ENCODE measurements at places on chromosomes 16 and 17.

- no peak for DNase-seq
These were observed 18.2 kb upstream of the TRAP1 start for GRCh38 chr16:3735541-3735940.

- DNase-seq: no peak
These were observed 127.9 kb upstream of the CDH11 start for GRCh38 chr16:65249768-65250167.

GRCh38 chr17:55366020-55366481 is 55.6 kb downstream of the MMD start:
- no peak for DNase-seq

DNA sequence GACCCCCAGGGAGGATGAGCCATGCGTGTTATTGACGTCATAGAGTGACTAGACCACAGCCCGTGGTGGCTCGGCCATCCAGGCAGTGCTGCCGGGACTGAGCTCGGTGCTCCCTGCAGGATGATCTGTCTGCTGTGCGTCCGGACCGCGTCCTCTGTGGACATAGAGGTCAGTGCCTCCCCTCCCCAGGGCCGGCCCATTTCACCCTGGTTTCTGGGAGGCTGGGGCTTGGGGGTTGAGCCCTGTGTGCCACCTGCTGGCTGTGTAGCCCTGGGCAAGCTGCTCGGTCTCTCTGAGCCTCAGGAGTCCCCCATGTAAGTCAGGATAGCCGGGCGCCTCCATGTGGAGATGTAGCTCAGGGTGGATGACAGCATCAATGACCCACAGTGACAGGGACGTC is 8.3 kb downstream of the TSC2 start:
- no peak for DNase-seq

DNA sequence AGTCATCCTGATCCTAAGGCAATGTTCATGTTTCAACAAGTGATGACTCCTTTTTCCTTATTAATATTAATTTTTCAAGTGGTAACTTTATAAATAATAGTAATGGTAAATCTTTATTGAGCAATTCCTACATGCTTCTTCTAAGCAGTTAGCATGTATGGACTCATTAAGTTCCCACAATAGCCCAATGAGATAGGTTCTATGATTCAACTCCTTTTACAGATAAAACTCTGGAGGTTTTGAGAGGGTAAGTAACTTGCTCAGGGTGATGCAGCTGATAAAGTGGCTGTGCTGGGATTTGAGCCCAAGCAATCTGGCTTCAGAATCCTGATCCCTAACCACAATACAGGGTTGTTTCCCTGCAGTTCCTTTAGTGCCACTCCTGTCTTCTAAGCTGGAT is 25.3 kb downstream of the SLC47A1 start:
- no peak for DNase-seq

DNA sequence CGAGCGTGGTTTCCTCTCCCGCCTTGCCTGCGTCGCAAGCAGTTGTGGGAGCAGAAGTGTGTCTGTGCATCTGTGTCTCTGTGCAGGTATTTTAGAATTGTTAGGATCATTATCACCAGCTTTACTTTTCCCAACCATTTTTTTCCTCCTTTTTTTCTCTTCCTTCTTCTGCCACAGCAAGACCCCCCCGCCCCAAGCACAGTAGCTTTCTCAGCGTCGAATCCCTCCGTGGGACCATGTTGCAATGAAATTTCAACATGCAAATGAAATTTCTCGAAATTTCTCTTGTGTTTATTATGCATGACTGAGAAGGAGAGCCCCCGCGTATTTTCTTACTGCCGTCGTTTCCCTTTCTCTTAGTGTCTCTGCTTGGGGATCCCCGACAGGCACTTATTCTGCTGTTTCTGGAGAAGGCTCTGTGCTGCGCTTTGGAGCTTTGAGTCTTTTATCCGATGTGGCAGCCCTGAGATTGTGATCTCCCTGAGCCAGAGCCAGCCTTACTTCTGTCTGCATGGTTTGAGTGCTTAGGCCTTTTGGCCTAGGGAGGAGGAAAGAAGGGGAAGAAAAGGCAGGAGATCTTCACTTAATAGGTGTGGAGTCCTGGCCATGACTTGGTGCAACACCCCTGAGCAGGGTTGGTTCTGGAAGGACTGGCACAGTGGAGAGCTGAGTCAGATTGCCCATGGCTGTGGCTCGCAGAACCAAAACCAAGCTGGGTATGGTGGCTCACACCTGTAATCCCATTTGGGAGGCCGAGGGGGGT is 5.0 kb downstream of the ARMC7 start:
- no peak for DNase-seq

- no peak for DNase-seq
These were observed 51.5 kb downstream of the TENT4B start for GRCh38 chr16:50204453-50205108.

- no peak for DNase-seq
These were observed 1.3 kb downstream of the HOXB9 start for GRCh38 chr17:48624544-48625494.

GRCh38 chr16:74522160-74522559 is 84.8 kb downstream of the GLG1 start:
- no peak for DNase-seq

GRCh38 chr16:46889245-46889941 is 5.2 kb downstream of the GPT2 start:
- DNase-seq: no peak

GRCh38 chr17:79619196-79619595 is 8.3 kb upstream of the RBFOX3 start:
- no peak for DNase-seq

GRCh38 chr17:12756786-12757185 is 32.5 kb upstream of the ARHGAP44 start:
- no peak for DNase-seq

DNA sequence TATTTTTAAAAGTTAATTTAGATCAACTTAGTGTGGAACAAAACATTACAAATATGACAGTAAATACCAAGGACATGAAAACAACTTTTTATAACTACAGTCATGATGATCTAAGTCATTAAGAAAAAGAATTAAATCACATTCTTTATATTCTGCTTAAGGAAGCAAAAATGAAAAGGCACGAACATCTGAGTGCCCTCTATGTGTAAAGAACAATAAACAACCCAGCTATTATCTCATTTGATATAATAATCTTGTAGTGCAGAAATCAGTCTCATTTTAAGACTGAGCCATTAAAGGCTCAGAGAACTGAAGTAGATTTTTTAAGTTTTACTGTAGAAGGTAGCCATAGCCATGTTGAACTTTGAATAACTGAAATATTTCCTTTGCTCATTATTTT is 13.4 kb downstream of the MYO1D start:
- no peak for DNase-seq
